ENCODE measurements at places on chromosomes 5 and 9.

DNA sequence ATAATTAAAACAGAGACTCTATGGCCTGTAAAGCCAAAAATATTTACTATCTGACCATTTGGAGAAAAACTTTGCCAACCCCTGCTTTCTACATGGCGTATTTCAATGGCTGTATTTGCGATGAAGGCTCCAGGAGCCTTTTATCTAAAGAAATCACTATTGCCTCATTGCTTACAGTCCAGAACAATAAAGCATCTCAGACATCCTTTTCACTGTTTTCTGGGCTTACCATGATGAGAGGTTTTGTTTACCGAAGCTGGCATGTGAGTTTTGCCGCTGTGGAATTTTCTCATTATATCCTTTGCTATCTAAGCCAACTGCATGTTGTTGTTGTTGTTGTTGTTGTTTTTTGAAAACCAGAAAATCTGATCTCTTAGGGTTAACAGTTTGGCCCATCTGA is 13.9 kb downstream of the PALM2AKAP2 start:
- DNase-seq = no peak

DNA sequence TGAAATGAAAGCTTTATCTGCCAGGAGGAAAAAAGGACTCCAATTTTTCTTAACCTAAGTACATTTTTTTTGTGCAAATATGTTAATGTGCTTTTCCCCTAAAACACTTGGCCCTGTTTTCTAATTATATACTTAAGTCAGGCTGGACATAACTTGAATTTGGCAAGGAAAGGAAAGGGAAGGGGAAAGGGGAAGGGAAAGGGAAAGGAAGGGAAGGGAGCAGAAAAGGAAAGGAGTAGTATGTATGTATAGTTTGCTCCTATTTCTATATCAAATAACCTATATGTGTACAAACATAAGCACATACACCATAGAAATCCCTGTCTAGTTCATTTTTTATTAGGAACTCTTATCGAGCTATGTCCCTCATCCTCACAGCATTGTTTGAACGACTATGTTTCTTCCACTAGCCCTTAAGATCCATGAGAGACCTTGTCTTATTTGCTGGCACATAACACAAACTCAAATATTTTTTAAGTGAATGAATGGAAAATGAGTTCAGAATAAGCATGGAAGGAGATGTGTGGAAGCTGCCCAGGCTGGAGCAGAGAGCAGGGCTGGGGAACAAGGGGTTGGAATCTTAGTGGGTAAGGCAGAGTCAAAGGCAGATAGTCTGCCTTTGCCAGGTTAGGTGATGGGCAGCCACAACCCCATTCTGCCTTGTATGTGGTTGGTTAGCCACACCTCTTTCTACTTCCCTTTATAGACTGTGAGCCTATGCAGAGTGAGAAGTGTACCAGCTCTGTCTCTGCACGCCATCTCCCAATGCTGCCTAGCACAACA is 70.0 kb downstream of the KLHL3 start:
- DNase-seq = no peak

- DNase-seq = no peak
Measured at GRCh38 chr5:92962752-92963151, 618.3 kb downstream of the NR2F1-AS1 start.

DNA sequence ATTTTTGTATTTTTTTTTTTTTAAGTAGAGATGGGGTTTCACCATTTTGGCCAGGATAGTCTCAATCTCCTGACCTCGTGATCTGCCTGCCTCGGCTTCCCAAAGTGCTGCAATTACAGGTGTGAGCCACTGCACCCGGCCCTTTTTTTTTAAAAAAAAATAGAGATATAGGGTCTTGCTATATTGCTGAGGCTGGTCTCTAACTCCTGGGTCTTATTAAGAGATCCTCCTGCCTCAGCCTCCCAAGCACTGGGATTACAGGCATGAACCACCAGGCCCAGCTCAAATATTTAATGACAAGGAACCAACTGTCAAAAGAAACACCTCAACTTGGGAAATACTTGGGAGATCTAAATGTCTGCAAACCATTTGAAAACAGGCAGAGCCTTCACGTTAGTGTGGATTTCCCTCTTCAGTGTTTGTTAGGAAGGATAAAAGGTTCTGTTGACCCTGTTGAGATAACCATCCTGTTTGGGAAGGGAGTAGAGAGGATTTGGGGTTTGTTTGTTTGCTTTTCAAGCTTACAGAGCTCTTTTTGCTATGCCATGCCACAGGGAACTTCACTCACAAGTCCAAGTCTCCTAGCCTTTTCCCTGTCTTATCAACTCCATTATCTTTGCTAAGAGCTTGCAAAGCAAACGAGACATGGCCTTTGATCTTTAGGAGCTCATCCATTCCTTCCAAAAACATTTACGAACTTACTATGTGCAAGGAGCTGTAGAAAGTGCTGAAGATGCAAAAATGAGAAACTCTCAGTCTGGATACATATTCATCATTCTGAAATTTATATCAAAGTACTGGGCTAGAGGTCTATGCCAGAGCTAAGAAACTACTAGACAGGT is 7.5 kb downstream of the FAXDC2 start:
- DNase-seq = no peak

DNA sequence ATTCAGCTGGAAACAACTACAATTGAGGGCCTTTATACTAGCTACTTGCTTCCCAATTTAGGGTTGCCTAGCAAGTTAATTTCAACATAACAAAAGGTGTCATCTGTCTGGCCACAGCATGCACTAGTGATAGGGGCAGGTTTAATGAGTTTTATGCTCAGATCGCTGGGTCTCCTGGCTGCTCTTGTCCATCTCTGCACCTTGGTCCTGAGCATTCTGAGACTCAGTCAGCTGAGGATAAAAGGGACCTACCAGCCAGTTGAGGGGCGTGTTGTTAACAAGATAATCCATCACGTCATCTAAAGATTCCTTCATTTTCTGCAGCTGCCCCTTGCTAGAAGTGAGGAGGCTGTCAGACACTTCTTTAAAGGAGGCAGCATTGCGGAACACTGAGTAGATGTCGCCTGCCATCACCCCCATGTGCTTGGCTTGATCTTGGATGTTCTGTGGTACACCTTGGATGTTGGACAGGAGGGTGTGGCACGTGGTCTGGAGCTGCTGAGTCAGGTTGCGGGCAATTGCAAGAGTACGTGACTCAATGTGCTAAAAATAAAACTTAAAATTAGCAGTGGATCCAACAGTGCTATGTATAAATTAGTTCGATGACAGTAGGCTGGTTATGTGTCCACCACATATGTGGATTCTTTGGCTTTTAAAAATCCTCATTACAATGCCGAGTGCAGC is 11.0 kb downstream of the PLIN2 start:
- DNase-seq = no peak

Data from activated CD4-positive, CD25-positive, alpha-beta regulatory T cell (primary cell).